NCI-H1694 (cell line): ENCODE measurements at places on chromosomes 7 and 10.

GRCh38 chr7:30553141-30553540 lies 41.5 kb upstream of the GARS1 start:
- no peak for DNase-seq

DNA sequence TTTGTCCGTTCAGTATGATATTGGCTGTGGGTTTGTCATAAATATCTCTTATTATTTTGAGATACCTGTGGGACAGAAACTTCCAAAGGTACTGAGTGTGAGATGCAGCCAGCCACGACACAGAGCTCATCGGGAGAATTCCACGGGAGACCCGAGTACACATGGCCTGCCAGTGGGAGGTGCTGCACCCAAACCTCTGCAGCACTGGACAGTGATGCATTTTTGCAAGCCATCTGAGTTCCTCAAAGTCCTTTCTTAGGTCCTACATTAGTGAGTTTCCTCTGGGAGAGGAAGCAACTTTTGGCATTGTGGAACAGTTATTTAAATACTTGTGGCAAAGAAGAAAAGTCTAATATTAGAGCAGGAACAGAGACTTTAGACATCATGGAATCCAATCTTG lies 77.5 kb downstream of the ARID5B start:
- no peak for DNase-seq

- DNase-seq: no peak
These were observed 725.8 kb downstream of the PARD3 start for GRCh38 chr10:34089253-34089652.

GRCh38 chr7:106205621-106206222 lies 79.1 kb downstream of the NAMPT start:
- no peak for DNase-seq

DNA sequence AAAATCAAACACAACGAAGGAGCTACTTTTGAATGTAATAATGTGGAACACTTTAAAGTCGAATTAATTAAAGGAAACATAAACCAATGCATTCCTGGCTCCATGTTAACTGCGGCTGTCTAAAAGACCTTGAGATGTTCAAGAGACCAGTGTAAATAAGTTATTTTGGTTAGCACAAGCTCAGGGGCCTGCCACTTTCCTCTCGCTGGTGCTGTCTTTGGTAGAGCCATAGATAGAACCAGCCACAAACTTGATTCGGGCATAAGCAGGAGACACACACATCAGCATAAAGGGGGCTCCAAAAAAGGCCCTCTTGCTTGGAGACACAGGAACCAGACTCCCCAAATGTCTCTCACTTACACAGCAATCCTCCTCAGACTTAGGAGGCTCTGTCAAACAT lies 121.6 kb upstream of the TBX20 start:
- no peak for DNase-seq

DNA sequence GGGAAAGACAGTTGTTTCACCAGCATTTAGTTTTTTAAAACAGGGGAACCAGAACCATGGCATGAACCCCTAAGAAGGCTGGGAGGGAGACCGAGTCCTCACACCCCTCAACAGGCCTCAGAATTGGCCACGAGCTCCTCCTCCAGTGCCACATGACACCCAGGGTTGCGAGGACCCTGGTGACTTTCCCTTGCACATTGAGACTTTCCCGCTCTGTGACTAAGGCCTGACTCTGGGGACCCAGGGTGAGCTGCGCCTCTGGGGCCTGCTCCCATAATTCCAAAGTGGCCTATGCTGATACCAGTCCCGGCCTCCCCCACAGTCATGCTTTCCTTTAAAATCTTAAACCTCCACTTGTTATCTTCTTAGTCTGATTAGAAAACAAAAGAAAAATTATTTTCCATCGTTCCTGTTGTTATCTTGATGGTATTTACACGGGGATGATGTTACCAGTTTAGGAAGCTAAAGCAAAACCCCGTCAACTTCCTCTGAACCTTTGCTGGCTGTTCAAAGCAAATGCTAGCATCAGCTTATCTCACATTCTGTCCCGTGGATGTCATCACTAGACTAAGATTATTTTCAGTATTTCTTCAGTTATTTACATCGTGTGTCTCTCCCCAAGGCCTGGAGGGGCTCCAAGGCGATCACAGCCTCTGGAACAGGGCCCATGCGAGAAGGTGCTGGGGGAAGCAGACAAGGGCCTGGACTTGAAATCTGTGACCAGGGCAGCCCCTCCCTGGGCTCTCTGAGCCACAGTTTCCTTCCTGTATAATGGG lies 42.1 kb downstream of the FAM53B start:
- DNase-seq: no peak

- no peak for DNase-seq
These were observed 33.2 kb downstream of the TMEM270 start for GRCh38 chr7:73894166-73894565.

- no peak for DNase-seq
These were observed 565 bp downstream of the ATP5MK start for GRCh38 chr10:103395754-103396066.

DNA sequence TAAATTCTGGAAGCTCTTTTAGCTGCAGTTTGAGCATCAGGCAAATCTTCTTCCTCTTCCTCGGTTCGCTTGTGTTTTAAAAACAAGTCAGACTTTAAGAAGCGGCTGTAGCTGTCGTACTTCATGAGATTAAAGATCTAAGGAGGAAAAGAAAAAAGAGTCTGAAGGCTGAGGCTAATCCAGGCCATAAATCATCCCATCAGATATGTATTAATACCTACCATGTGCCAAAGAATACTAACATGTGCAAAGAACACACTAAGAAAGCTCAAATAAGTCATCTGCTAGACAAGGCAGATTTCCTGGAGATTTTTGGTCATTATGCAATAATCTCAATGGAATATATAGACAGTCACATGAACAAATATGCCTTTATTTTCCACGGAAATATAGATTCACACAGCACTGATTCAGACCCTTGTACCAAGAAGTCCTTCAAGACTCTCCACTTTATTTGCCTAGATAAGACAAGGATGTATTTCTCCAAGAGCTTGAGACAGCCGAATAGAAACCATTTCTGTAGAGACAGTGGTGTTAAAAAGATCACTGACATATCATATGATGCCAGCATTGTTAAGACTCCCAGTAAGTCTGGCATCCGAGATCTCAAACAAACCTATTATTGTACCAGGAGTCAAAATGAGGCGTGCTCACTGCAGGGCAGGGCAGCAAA lies 42.3 kb downstream of the RGS10 start:
- DNase-seq: no peak

- DNase-seq: no peak
These were observed 553 bp downstream of the TSPAN15 start for GRCh38 chr10:69451784-69452251.

DNA sequence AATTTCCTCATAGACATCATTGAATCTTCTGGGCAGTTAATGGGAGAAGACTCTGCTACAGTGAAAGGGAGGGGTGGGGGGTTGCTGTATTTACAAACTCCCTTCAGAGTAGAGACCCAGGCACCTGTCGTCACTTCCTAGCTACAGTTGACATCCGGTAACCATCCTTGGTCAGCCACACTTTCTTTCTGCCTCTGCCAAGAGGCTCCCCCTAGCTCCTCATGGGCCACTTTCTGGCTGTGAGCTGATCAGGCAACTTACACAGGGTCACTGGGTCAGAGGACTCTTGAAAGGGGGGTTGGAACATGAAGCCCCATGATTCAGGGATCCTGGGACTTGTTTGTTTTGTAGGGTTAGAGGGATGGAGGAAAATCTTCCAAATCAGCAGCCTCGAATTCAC lies 1.2 kb downstream of the TECPR1 start:
- DNase-seq: no peak

GRCh38 chr10:62514079-62514693 lies 140.0 kb downstream of the ZNF365 start:
- DNase-seq: no peak

DNA sequence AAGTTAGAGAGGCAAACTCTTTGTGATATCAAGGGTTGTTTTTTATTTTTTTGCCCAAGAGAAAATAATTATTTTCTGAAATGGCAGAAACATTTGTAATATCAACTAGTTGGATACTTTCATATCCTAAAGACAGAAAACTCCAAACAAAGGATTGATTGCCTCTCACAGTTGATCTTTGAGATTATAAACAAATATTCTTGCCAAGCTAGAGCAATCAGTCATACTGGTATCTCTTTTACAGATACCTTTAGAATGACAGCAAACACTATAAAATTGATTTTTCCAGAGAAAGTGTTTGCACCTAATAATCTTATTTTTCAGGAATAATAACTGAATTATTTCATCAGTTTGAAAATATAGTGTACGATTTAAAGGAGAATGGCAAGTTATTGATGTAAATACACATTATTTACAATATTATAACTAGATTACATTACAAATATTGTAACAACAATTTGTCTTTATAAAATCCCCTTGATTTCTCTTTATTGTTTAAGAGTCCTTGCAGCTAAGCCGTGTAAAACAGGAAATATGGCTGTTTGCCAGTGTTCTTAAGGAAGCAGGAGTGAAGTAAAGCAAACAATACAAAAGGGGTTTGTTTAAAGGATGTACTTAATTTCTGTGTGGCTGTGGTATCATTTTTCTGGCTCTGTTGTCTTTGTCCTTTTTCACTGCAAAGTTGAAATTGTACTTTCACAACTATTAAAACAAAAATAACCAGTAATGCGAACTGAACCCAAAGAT lies 58.4 kb downstream of the MAPK8 start:
- no peak for DNase-seq

DNA sequence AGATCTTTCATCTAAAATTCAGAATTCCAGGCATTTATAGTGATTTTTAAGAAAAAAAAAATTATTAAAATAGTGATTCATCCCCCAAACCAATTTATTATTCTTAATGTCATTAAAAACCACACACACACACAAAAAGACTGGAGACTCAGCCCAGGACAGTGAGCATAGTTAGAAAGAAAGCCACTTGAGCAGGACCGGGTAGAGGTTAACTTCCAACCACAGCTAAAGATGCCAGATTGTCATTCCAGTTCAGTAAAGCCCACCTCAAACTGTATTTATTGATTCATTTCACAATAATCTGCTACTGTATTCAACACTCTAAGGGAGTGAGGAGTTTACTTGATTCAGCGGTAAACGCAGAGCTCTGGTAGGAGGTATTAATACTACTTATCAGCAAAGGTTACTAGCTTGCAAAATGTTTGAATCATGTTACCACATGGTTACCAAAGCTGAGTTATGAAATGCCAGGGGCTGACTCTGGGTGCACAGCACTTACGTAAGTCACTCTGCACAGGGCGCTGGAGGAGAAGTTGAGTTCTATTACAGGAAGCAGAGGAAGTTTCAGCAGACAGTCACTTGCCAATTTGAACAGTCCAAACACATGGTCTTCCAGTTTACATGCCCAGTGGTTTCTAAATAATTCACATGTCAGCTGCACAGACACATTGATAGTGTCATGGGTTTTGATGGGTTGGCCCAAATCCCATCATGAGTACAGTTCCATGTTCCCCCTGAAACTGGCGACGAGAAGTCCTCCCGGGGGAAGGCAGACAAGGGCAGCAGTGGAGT lies 64.6 kb downstream of the KLF6 start:
- no peak for DNase-seq

- DNase-seq: no peak
These were observed 53.1 kb upstream of the KDM7A start for GRCh38 chr7:140229591-140230515.

DNA sequence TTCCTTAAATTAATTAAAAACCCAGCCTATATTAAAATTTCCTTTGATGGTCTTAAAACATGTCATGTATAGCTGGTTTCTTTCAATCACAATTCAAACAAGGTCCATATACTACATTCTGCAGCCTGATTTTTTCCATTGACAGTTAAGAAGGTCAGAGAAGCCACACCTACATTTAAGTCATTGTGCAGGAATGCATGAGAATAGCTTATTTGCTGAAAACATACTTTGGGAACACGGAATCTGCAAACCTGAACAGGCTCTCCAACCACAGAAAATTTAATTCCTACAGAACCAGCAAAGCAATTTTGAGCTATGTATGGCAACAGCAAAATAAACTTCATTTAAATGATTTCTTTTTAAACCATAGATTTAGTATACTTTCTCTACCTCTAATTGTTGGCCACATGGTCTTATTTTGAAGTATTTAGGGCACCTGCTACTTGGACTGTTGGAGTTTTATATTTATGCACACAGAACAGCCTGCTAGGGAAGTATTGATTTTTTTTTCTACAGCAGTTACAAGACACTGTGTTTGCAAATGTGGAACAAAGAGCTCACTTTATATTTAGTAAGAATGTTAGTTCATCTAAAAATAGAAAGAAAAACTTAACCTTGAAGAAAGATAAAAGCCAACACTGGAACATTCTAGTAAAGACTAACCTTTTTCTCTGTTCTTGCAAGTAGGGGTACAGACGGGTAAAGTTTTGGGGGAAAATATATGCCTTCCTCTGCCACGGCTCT lies 240.9 kb upstream of the IMMP2L start:
- DNase-seq: no peak

- no peak for DNase-seq
These were observed 2.7 kb upstream of the CHUK start for GRCh38 chr10:100232101-100232500.

DNA sequence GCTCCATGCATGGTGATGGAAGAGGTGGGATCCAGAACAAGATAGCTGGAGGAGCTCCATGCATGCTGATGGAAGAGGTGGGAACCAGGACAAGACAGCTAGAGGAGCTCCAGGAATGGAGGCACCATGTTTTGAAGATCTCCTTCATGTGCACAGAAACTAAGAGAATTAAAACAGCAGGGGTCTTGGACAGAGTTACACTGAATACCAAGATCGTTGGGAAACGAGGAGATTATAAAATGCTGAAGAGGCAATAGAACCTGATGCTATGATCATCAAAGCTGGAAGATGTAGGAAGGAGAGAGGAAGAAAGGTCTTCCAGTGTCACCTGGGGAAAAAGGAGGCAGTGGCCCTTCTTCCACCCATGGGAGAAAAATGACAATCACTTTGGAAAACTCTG lies 193.6 kb upstream of the PFKP start:
- DNase-seq: no peak

- no peak for DNase-seq
These were observed 893.3 kb downstream of the SORCS1 start for GRCh38 chr10:106271237-106271636.

DNA sequence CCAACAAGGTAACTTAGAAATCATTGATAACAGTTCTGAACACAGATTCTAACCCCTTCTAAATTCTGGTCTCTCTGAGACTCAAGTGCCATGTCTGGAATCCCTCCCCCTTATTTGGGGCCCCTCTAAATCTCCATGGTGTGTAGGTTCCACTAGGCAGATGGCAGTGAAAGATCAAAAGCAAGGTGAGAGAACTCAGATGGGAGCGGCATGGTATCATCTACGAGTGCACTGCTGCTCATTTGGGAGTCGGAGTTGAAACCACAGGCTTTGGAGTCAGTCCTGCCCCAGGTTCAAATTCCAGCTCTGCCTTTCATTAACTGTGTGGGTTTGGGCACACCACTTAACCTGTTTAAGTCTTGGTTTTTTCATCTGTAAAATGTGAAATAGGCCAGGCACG lies 72.6 kb downstream of the MTURN start:
- no peak for DNase-seq

DNA sequence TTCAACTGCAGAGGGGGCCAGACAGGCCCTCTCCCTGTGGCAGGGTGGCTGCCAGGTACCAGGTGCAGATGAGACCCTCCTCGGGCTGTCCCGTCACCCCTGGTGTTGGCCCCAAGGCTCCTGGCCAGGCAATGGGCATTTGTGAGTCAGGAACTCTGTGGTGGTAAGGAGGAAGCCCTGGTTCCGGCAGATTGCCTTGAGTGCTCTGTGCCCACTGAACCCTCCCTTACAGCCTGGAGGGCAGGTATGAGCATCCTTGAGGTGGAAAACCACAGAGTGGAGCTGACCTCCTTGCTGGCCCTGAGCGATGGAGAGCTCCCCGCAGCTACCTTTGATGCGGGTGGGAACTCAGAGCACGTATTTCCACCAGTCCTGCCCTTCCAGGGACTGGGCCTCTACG lies 2.0 kb downstream of the PAOX start:
- no peak for DNase-seq
